ENCODE measurements at places on chromosomes 12 and 14.

- DNase-seq: peak; percentile 75
Measured at GRCh38 chr12:67517181-67517887, 131.2 kb upstream of the DYRK2 start.

DNA sequence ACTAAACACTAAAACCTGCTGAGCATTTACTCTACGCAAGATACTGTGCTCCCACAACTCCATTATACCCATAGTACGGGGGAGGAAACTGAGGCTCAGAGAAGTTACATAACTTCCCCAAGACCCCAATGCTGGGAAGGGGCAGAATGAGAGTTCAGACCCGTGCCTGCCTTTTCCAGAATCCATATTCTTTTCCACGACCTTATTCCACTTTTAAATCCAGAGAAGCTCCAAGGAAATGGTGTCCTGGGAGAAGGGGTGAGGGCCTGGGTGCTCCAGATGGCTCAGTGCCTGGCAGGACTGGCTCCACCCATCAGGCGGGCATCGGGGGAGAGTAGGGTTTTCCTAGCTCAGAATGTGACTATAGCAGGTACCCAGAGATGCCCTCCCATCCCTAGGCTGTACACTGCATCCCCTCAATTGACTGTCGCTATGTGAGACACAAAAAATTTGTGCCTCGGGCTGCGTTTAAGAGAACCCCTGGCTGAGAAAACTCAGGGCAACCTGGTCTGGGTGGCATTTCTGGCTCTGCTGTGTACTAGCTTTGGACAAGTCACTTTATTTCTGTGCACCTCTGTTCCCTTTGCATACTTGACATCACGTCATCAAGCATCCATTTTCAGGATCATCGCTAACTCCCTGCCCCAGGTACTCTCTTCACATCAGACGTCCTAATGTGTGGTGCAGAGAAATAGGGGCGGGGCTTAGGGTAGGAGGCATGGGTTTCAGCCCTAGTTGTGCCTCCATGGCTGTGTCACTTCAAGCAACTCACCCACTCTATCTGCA lies 11.6 kb upstream of the IQSEC3 start:
- no peak for DNase-seq

- no peak for DNase-seq
Measured at GRCh38 chr14:36430169-36430568, 89.9 kb downstream of the NKX2-1 start.

GRCh38 chr14:96741151-96741977 lies 55.8 kb upstream of the VRK1 start:
- peak; percentile 63 for DNase-seq

- DNase-seq: no peak
Measured at GRCh38 chr12:75478116-75478794, 2.3 kb upstream of the GLIPR1 start.

GRCh38 chr12:49942921-49943624 lies 7.5 kb upstream of the AQP2 start:
- DNase-seq: no peak

DNA sequence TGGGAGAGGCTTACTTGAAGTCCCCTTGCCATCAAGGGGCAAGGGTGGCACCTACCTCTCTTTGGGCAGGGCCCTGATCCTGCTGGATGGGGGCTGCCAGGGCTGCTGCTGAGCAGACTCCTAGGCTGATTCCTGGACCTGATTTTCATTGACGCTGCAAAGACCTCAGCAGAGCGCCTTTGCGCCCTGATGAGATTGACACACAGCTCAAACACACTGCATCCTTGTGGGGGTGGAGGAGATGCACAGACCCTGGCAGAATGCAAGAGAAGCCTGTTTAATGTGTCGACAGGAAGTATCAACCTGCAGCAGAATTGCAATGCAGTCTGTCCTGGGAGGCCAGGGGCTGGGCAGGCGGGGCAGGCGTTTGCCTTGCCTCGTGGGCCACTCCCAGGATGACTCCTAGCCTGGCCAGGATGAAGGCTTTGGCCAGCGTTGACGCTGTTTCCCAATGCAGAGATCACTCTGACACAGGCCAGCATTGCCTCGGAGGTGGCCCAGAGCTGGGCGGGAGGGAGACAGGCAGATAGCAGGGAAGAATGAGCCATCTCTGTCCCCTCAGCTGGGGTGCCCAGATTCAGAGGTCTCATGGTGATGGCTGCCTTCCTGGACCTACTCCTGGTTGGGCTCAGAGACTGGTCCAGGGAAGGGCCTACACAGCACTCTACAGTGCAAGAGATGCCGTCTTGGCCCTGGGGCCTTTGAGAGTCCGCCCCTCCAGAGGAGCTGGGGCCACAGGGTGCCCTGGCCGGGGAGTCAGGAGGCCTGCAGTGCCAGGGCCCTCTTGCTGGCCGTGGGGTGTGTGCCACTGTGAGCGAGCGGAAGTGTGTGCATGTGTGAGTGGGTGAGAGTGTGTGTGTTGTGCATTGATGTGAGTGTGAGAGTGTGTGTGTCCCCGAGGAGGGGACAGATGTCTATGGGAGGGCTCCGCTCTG lies 108.3 kb downstream of the KIF26A start:
- DNase-seq: peak; percentile 42

DNA sequence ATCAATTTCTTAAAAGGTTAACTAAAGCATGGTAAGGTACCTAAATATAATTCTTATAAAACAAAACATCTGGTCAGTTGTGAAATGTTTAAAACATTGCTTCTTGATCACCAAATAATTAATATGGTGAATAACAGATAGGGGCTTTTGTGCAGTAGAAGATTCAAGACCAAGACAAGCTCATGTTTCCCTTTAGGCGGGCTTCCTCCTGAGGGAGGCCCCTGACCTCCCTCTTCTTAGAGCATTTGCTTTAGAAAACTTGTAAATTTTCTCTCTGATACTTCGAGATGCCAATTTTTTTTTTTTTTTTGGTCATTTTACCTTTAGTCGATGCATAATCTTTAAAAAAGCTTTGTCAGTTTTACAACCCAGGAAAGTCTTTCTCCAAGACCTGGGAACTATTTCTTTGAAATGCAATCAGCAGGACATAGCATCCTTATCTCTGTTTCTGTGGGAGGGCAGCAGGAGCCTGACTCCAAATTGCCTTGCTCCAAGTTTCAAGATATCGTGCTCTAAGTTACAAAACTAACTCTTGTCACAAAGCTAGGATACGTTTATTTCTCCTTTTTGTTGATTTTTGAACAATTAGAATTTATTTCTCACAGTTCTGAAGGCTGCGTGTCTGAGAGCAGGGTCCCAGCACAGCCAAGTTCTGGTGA lies 66.6 kb upstream of the BICD1 start:
- no peak for DNase-seq

DNA sequence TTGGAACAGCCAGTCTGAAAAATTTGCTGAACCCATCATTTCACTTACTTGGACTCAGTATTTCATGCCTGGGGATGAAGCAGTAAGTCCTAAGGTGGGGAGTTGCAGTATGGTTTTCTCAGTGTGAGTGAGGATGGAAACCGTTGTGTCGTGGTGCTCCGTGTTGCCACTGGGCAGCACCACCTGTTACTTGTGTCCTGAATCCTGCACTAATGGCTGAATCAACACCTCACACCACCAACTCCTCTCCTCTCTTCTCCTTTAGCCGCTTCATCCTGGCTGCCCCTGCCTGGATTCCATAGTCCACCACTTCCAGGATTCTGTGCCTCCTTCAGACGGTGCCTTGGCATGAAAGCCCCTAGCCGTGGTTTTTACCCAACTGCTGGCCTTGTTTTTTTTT lies 3.0 kb upstream of the EP400 start:
- DNase-seq: no peak

- no peak for DNase-seq
Measured at GRCh38 chr14:52185178-52185577, 82.3 kb upstream of the PTGDR start.

GRCh38 chr14:98412431-98412830 lies 859.6 kb downstream of the BCL11B start:
- no peak for DNase-seq

DNA sequence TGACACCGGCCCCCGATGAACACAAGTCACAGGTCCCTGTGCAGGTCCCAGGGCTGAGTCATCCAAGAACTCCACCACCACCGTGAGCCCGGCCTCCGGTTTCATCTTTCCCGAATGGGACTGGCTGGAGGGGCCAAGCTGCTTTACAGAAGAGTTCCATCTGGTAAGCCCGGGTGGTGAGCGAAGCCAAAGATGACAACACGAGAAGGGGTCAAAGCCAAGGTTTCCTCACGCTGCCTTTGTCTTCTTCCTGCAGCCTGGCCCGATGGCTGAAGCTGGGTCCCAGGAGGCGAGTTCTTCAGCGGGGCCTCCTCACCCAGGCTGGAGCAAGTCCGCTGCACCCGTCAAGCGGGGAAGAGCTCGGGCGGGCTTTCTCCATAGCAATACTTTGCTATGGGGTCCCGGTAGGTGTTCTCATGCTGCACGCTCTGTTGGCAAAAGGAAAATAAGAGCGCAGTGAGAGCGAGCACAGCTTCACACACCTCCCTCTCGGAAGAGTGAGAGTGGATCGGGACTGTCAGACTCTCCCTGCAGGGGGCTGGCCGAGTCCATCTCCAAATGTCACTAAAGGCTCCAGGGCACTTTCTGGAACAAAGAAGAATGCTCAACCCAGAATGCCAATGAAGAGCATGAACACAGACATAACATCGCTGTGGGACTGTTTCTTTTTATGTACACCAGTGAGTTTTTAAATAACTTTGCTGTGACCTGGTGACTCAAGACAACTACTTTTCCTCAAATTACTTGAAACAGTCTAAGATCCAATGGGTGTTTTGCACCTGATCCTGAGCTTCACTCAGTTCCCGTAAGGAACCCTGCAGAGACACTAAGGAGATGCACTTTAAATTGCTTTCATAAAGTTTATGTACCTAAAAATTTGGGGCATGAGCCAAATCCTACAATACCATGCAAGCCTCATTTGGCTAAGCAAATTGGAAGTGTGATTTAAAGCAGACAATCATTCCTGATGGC lies 20.1 kb downstream of the SPRING1 start:
- DNase-seq: no peak

GRCh38 chr14:39426605-39427004 lies 5.6 kb downstream of the FBXO33 start:
- no peak for DNase-seq

GRCh38 chr14:98219638-98220037 lies 1052.4 kb downstream of the BCL11B start:
- no peak for DNase-seq

DNA sequence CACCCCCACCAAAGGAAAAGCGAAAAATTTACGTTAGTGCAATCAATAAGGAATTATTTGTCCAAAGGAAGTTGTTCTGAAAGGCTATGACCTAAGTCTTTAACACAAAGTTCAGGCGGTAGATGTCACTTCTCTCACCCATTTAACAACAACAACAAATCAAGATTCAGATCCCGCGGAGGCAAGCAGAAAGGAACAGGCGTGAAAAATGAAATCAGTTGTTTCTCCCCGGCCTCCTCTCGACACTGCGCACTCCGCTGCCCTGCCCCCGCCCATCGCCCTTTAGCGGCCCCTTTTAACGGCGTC lies 1.4 kb downstream of the DENND5B start:
- DNase-seq: no peak

- no peak for DNase-seq
Measured at GRCh38 chr14:52015411-52016030, 26.2 kb downstream of the RTRAF start.

DNA sequence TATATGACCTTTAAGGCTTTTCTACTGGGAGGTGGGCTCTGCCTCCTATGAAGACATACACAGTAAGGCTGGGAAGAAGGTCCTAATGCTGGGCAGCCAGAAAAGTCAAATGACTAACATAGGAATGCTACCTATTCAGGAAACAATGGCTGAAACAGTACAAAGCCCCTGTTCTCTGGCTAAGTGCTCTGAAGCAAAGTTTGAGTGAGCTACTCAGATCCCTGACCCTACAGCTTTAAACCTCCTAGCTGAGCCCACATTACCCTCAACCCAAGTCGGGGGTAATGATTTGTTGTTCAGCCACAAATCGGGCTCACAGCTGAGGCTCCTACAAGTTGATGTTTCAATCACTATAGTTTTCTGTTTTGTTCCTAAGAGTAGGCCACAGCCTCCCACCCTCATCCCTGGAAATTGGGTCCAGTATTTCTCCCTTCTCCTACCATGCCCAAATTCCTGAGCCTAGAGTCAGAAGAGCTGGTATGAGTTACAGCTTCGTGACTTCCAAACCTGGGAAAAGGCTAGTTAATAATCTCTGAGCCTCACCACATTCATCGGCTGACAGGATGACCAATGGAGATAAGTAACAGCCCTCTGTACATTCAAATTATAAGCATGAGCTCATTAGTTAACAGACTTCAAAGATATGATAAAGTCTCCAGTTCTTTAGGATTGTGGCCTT lies 46.5 kb downstream of the BTBD7 start:
- DNase-seq: no peak

- DNase-seq: no peak
Measured at GRCh38 chr14:89429199-89430181, 12.5 kb upstream of the FOXN3 start.

DNA sequence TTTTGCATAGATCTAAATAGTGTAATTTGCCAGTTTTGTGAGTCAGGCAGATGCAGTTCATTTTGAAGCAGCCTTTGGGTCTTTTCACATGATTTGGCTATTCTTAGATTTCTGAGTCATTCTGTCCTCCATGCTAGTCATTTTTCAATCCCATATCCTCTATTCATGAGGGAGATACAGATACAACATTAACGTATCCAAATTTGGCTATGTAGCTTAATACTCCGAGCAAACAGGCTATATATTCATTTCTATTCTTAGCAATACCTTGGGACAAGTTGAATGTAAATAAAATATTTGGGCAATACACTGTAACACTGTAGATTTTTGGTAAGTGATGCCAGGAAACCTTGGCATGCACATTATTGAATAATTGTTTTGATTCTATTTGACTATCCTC lies 270.7 kb upstream of the PDE3A start:
- DNase-seq: no peak

DNA sequence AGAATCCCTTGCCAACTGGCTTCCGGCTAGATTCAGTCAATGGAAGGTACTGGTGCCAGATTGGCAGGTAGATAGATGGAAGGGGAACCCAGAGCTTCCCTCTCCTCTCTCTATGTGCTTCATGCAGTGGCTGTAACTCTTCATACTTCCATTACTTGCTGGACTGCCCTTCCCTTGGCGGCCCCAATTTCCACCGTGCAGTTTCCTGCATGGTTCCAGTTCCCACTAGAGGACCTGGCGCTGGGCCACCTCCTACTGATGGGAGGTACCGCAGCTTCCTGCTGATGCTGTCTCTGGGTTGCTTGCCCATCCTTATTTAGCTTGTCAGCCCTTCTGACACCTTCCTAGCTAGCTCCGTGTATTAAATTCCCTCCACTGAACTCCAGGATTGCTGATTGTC lies 226.4 kb downstream of the ANO2 start:
- no peak for DNase-seq

DNA sequence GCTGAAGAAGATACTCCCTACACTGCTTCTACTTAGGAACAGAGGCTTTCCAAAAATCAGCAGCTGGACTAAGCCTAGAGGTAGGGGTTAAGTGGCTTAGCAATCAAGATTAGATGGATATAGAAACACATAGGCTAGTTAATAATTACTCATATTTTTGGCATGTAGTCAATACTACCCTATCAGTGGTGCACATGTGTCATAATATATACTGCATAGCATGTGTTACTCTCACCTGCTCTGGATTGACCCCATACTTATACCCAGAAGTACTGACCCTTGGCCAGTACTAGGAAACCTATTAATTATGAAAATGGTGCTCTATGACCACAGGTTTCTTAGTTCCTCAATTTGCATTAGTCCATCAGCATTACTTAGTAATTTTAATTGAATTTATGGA lies 528.4 kb upstream of the LMO3 start:
- no peak for DNase-seq

- DNase-seq: no peak
Measured at GRCh38 chr14:88559852-88560251, 3.0 kb upstream of the ZC3H14 start.
